ENCODE measurements at places on chromosomes 3 and 15.

DNA sequence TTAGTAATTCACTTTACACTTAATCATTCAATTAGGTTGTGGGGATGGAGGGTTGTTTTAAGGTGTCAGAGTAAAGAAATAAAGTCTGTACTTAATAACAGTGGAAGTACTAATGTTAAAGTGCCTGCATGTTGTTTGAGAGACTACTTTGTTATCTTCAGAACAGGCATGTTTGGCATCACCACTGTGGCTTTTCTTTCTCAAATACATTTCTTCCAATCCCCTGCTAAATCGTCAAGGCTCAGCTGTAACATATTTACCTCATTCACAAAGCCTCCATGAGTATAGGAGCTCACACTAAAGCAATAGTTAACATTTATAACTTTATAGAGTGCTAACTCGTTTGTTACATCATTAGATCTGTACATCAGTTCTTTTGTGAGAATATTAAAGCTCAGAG, 2.6 kb downstream of the TIMMDC1 start:
- no peak for DNase-seq

GRCh38 chr3:171306631-171307030, 153.6 kb downstream of the TNIK start:
- DNase-seq, result no peak

GRCh38 chr3:128254066-128254590, 100.8 kb downstream of the EEFSEC start:
- no peak for DNase-seq

GRCh38 chr3:94564247-94564646, 501.4 kb downstream of the NSUN3 start:
- DNase-seq, result no peak

DNA sequence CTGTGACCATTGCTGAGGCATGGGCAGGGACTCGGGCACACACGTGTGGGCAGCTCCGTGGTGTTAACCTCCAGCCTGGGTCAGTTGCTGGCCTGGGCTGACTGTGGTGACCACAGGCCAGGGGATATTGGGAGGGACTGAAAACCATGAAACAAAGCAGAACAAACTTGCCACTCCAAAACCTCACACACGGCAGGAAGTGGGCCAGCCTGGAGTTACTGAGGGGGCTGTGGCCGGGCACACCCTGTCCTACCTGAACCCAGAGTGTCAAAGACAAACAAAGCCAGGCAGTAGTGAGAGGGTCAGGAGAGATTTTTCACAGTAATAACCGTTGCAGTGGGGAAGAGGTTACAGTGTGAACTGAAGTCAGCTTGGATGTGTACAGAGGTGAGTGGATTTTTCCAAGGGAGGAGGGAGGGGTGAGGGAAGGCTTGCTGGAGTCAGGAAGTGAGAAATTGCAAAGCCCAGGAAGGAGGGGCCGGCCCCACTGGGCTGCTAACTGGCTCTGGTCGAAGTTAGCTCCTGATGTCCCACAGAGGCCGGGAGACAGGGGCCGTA, 40.0 kb upstream of the ATP10A start:
- DNase-seq, result peak; percentile 34

GRCh38 chr15:91156175-91156726, 56.2 kb downstream of the SV2B start:
- no peak for DNase-seq

- DNase-seq, result peak; percentile 76
Measured at GRCh38 chr3:124878561-124879336, 8.4 kb downstream of the ITGB5 start.

DNA sequence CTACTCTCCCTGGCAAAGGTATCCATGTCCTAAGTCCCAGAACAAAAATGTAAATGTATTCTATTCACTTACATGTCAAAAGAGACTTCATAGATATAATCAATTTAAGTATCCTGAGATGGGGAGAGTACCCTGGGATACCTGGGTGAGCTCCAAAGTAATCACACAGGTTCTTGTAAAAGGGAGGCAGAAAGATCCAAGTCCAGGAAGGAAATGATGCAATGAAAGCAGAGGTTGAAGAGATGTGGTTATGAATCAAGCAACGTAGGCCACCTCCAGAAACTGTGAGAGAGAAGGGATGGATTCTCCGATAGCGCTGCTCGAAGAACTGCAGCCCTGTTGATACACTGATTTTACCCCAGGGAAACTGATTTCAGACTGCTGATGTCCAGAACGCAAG, 93.9 kb upstream of the VGLL3 start:
- no peak for DNase-seq

DNA sequence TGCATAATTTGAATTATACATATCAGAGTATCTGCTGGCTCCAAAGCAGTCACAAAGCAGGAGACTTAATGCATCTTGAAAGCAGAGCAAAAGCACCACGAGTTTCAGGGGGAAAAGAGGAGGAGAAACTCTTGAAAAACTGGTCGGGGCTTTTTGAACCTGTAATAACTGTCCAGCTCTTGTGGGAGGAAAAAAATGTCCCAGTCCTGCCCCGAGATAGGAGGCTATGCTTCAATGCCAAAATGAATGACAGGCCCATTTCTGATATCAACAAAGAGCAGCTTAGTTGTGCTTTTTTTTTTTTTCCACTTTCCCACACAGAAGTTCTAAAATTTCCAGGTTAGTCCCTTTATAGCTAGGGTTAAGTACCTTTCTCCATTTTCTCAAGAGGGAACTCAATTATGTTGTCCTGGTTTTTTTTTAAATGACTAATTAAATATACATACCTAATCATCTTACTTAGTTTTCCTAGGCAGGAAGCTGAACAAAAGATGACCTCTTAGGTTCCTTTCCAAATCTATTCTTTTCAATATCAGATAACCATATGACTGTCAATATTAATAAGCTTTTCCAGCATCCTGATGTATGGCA, 120.2 kb downstream of the TFDP2 start:
- no peak for DNase-seq

GRCh38 chr15:63323798-63324563, 46.6 kb downstream of the APH1B start:
- no peak for DNase-seq

GRCh38 chr3:128491691-128491940, 1.4 kb downstream of the GATA2 start:
- no peak for DNase-seq

GRCh38 chr15:85282504-85283115, 97.8 kb upstream of the AKAP13 start:
- DNase-seq, result no peak

DNA sequence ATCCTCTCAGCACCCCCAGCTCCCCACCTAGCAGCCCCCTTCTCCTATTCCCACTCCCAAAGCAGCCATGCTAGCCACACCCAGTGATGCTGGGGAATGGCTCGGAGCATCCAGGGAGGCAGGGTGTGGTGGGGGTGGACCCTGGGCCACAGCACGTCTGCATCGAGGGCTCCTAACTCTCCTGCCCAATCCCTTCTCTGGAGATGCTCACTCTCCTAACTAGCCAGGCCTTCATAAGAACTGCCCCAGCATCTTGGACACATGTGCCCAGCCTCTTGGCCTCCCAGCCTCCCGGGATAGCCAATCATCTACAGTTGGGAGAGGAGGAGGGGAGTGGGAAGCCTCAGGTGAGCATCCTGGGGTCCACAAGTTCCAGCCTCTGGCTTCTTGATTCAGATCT, 2.7 kb downstream of the PCBP4 start:
- no peak for DNase-seq

DNA sequence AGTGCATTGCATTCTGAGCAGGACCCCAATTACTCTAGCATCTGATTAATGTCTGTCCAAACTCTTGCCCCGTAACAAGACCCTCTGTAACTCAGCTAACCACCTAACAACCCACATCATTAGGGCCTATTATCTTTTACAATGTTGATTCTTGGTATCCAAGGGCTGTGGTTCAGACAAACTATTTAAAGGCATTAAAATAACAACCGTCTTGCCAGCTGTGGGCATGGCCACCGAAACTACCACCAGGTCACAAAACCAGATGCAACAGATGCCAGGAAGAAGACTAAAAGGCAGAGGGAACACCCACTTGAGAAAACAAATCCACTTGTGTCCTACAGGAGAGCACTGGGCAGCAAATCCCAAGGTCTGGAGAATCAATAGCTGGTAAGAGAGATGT, 262.9 kb downstream of the ERC2 start:
- no peak for DNase-seq

DNA sequence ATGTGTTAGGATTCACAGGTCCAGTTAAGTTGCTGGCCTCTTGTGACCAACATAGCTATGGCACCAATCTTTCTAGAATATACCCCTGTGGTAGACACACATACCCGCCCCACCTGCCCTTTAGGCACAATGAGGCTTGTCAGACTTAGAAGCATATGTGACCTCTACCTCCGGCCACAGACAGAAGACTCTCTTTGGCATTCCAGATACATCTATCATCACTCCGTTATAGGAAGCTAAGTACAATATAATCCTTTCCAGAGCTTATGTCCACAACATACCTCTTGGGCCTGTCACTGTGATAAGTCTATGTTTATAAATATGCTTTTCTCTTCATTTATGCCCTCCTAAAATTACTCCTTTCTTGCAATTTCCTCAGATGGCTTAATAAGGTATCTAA, 39.8 kb downstream of the CD47 start:
- DNase-seq, result no peak

DNA sequence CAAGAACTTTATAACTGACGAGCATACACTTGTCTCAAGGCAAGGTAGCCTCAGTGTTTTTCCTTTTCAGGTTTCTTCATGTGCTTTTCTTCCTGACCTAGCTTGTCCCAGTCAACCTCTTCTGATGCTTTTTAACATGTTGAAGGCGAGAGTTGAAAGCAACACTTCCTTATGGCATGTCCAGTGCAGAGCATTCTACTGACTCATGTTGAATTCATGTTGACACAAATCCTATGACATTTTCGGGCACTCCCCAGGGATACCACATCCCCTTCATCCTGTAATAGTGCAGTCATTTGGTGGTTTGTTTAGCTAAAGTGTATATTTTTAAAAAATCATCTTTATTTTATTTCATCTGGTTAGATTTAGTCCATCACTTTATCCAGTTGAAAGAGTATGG, 75.9 kb upstream of the CBLB start:
- peak; percentile 39 for DNase-seq

GRCh38 chr15:50145451-50145872, 26.4 kb upstream of the ATP8B4 start:
- peak; percentile 79 for DNase-seq

GRCh38 chr3:32022947-32023346, 41.4 kb downstream of the ZNF860 start:
- DNase-seq, result no peak

GRCh38 chr3:140995881-140996280, 54.2 kb downstream of the SLC25A36 start:
- DNase-seq, result no peak

DNA sequence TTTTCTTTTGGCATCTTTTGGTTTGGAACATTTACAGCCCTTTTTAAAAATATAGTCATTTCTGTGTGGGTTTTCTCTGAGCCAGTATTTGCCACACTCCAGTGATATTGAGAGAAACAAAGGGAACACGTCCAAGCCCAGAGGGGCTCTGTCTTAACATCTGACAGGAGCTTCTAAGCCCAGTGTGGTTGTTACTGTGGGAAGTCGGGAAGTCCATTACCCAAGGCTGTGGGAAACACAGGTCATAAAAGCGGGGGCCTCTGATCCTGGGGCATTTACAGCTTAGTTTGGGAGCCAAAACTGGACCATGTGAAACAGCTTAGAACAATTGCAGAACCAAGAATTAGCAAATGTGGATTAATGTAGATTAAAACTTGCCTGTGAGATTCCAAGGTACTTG, 123.0 kb downstream of the PTPRG start:
- no peak for DNase-seq

- peak; percentile 40 for DNase-seq
Measured at GRCh38 chr3:34106879-34107278, 308.4 kb downstream of the PDCD6IP start.

- peak; percentile 88 for DNase-seq
Measured at GRCh38 chr15:43249699-43250203, 17.0 kb downstream of the TGM5 start.

DNA sequence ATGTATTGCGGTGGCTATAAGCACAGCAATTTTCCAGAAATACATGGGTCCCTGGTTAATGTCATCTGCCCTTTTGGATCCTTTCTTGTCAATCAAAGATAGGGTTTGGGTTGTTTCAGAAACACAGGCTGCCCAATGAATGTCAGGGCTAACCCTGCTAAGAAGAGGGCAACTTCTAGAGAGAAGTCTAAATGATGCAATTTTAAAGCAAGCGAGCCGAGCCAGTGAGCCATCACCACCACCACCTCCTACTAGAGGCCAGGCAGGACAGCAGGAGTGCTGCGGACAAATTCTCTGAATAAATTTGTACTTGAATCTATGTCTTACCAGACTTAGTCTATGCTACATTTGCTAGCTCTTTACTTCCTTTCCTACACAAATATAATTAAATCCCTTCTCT, 248.4 kb downstream of the CTNNB1 start:
- no peak for DNase-seq

DNA sequence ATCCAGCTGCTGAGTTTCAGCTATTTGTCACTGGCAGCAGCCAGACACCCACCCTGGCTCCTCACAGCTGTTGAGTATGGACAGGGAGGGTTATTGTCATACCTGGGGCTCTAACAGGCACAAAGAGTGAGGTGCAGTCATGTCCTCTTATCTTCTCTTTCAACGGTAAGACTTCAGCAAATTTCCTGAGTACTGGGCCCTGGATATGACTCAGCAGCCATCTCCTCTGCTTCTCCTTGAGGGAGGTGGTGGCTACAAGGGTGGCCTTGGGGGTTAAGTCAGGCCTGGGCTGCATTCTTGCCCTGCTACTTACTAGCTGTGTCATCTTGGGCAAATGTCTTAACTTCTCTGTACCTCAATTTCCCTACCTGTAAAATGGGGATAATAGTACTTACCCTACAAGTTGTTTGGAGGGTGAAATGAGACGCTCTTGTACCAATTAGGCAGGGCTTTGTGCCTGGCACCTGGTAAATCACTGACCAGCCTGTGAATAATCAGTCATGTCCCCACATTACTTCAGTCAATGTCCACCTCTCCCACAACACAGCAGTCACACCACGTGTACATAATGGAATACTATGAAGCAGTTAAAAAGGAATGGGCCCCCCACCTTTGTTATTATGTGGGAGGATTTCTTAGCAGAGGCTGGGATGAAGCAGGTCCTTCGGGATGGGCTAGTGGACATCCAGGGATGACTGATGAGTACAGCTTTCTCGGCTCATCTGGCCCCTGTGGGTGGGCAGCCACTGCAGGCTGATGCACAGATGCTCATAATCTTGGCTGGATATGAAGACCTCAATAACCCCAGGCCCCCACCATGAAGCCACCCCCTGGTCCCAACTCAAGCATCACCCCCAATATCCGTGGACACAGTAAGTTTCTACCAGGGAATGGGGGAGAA, 528.8 kb downstream of the SHQ1 start:
- no peak for DNase-seq

GRCh38 chr15:60672400-60672799, 193.5 kb upstream of the ICE2 start:
- DNase-seq, result no peak

- no peak for DNase-seq
Measured at GRCh38 chr15:27089676-27090075, 118.7 kb downstream of the GABRG3 start.
